ENCODE measurements at places on chromosomes 5 and 9. TPM values are rescaled to one million over a fixed set of nuclear protein-coding genes. Genes with fewer than 3 reads are reported as not detected.

The FST gene
- total RNA-seq: 12.9 TPM

The PCDHGB4 gene
- total RNA-seq: 27.3 TPM

The RNF130 gene
- 26.4 TPM for total RNA-seq

The DND1 gene
- 0.30 TPM for total RNA-seq

The IGIP gene
- total RNA-seq: 16.2 TPM

The NR6A1 gene
- under 0.01 TPM for total RNA-seq

The WNT8A gene
- total RNA-seq: not detected

The SOHLH1 gene
- total RNA-seq: not detected

The RNF183 gene
- total RNA-seq: not detected

The STPG3 gene
- total RNA-seq: not detected

The WWC1 gene
- 1.2 TPM for total RNA-seq

The GNA14 gene
- not detected for total RNA-seq

The TMEFF1 gene
- total RNA-seq: 5.3 TPM

The TAS2R1 gene
- not detected for total RNA-seq

The F2R gene
- total RNA-seq: 15.4 TPM

The SPAAR gene
- not detected for total RNA-seq

The CBY3 gene
- total RNA-seq: not detected

The PKN3 gene
- 1.7 TPM for total RNA-seq

The F2RL1 gene
- 15.1 TPM for total RNA-seq

Measured in smooth muscle cell of the umbilical artery (primary cell).